ENCODE measurements at places on chromosomes 7 and 10.

DNA sequence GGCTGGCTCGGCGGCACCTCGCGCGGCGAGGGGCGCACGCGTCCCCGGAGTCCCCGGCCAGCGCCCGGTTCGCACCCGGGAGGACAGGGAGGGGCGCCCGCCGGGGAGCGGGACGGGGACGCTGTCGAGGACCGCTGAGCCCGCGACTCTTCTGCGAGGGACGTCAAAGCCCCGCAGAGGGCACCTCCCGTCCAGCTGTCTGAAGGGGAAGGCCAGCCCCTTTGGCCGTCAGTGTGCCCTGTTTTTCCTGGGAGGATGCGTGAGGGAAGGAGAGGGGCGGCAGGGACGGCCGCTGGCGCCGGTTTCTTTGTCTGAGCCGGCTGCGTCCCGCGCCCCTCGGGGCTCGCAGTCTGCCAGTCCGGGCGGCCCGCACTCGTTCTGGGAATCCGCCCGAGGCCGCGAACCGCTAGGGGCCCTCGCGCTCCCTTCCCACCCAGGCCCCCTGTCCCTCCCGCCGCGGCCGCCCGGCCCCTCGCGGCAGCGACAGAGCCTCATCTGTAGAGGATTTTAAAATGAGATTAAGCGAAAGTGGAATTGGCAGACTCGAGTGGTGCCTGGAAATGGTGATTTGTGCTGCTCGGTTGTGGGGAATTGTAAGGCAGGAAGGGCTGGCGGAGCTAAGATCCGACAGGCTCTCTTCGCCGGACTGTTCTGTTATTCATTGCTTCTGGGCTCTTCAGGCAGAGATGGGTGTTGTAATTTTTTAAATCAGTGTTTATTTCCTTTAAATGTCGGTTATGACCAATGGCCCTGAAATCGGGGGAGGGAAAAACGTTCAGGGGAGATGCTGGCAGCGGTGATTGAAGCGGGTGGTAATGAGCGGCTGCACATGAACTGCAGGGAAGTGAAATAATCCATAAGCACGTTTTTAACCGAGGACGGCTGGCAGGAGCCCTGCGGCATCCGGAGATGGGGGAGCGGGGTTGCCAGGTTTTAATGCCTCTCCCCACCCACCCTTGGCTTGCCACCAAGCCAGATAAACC, 618 bp upstream of the RELN start:
- DNase-seq, result no peak

- no peak for DNase-seq
These were observed 227.2 kb downstream of the MTERF1 start for GRCh38 chr7:91653286-91653685.

DNA sequence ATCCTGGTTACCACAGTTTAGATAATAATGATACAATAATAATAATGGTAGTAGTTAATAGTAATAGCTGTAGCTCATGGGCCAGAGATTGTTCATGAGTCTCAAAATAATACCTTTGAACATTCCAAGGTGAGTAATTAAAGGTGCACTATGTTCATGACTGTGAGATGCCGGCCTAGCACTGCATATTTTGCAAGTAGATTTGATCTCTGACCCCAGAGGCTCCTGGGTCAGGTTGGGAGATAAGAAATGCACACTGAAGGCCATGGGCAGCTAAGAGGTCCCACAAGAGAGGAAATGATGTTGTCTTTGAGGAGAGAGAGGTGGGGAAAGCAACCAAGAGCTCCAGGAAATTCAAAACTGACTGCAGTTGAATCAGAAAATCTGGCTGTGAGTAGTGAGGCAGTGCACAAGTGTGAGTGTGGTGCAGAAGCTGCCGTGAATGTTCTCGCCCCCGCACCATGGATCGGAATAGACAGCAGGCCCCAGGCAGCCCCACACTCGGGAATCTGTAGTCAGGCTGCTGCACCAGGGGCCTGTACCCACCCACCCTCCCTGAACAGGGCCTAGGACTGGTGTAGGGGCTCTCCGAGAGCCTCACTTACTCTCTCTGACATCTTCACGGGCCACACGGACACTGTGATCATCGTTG, 11.9 kb downstream of the CPXM2 start:
- no peak for DNase-seq

- DNase-seq, result no peak
These were observed 1.6 kb downstream of the C10orf143 start for GRCh38 chr10:130108934-130109604.

GRCh38 chr10:29702273-29703164, 67.7 kb upstream of the SVIL start:
- no peak for DNase-seq

DNA sequence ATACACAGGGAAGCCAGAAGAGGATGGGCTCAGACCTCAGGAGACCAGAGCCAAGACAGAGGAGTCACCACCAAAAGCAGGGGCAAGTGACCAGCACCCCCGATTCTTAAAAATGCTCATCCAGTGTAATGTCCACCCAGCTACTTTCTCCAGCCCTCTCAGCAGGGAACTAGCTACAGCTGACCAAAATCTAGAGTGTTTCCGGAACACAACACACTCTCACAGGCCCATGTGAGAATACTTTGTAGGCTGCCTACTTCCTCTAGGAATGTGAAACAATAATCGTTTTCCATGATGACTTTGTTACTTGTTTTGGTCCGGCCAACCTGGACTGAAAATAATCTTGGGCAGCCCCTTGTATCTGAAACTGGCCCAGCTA, 14.5 kb downstream of the PSAP start:
- no peak for DNase-seq

GRCh38 chr10:131214521-131215244, 96.8 kb downstream of the TCERG1L start:
- DNase-seq, result peak; percentile 25

DNA sequence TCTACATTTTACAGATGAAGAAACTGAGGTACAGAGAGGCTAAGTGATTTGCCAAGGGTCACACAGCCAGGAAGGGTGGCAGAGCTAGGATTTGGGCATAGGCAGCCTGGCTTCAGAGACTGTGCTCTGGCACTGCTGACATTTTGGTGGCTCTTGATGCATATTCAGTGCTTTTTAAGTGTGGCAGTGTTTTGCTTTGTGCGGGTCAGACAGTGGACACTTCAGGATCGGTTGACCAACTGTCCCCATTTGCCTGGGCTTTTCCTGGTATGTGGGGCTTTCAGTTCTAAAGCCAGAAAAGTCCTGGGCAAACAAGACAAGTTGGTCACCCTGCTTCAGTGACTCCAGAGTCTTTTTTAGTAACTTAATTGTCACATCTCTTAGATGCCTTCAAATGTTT, 35.0 kb downstream of the SUFU start:
- no peak for DNase-seq

DNA sequence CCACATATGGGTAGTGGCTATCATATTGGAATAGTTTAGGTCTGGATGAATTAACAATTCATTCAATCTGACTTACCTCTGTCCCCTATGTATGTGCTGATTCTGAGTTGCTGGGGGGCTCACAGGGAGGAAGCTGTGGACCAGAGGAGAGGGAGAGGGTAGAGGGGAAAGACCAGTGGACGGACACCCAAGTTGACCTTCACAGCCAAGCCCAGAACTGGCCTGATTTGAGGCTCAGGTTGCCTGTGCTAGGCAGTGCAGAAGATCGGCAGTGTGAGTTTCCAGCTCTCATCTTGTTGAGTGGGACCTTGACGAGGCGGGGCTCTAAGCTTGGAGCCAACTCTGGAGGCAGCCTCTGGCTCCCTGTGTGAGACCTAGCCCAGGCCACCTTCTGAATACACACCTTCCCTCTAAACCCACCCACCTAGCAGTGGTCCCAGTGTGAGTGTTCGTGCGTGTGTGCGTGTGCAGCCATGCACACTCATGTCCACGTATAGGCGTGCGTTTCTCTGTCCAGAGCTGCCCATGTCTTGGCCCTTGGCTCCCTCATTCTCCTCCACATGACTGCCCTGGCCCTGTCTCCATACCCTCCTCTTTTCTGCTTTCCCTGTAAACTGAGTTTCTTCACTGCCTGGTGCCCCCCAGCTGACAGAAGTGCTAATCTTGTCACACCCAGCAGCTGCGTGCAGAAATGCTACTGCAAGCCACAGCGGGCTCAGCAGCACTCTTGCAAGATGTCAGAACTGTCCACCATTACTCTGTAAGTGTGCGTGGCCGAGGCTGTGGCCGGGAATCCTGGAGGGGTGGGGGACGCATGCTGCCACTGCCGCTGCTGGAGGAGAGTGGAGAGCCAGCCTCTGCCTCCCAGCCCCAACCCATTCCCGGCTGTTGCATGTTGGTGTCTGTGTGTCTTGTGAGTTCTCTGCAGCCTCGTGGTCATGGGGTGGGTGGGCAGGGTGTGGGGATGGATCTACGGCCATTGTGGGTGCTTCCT, 47.6 kb downstream of the ADCYAP1R1 start:
- no peak for DNase-seq

DNA sequence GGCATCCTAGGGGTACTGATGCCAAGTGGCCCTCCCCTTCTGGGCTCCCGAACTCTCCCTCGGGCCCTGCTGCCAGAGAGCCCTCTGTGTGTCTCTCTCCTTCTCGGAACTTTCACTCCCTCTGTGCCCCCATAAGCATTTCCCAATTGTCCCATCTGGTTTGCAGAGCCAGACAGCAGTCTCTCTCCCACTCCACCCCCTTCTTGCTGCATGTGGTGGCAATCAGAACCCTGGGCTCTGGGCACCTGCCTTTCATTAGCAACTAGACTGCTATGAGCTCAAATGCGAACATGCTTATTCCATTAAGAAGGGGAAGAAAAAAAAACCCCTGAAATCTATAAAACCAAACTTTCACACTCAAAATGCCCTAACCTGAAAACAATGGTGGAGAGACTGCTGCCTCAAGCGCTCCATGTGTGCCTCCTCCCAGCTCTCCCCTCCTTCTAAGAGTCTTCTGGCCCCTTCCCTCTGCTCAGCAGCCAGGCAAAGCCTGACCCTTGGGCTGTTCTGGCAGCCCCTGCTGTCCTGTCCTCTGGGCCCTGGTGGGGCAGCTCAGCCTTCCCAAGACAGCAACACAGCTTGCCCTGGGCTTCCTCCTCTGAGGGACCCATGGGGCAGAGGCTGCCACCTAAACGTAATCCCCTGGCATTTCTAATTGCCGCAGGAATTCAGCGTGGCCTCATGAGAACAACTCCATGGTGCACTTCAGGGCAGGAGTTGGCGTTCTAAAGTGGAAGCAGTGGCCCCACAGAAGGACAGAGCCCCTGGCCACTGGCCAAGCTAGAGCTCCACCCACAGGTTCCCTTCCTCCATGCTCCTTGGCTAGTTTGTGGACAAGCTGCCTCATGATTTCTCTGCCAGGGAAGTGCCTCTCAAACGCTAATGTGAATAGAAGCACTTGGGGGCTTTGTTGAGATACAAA, 415.4 kb downstream of the PLXNA4 start:
- peak; percentile 49 for DNase-seq

GRCh38 chr7:235576-236395, 43.4 kb downstream of the FAM20C start:
- DNase-seq, result peak; percentile 57

DNA sequence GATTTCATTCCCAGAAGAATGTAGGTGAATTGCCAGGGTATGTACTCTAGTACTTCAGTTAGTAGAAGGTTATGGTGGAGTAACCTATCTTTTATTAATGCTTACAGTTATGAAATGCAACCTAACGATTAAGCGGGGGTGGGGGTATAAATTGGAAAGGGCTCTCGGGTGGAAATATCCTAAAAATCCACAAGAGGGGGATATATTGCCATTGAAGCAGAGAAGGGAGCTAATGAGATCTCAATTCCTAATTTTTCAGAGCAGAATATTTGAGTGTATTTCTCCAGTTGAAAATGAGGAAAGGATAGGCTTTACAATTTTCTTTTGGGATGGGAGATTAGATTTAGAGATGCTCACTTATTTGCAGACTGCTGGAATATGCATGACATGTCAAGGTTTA, 90.8 kb downstream of the DNAJB9 start:
- DNase-seq, result no peak

DNA sequence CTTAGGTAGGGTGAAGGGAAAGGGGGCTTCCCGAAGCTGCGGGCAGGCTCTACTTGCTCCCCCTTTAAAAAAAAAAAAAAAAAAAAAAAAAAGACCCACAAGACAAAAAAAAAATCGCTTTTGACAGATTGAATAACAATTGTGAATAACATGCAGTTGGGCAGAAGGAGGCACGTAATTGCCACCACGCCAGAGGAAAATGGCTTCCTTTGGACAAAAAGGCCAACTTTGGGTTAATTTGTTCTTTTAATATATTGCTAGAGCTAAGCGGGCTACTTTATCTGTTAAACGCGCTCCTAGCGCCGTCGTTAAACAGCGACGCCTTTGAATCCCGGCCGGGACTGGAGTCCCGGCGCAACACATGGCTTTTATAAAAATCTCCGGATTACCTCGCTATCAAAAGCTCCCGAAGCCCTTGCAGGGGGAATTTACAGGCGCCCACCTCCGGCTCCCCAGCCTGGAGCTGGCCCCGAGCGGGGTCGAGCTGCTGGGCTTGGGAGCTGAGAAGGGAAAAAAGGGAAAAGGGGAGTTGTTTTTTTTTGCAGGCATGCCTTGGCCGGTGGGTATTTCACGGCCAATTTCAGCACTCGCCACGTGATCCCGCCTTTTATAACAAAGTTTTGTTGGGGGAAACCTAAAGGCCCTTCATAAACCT, 1.2 kb downstream of the HOXA11 start:
- no peak for DNase-seq

GRCh38 chr10:110915035-110915434, 3.9 kb downstream of the BBIP1 start:
- DNase-seq, result no peak
